NAMALWA (cell line): ENCODE measurements at places on chromosomes 1 and 21.
A peak's percentile ranks its signal among the peaks of the same experiment; 100 is the strongest.

DNA sequence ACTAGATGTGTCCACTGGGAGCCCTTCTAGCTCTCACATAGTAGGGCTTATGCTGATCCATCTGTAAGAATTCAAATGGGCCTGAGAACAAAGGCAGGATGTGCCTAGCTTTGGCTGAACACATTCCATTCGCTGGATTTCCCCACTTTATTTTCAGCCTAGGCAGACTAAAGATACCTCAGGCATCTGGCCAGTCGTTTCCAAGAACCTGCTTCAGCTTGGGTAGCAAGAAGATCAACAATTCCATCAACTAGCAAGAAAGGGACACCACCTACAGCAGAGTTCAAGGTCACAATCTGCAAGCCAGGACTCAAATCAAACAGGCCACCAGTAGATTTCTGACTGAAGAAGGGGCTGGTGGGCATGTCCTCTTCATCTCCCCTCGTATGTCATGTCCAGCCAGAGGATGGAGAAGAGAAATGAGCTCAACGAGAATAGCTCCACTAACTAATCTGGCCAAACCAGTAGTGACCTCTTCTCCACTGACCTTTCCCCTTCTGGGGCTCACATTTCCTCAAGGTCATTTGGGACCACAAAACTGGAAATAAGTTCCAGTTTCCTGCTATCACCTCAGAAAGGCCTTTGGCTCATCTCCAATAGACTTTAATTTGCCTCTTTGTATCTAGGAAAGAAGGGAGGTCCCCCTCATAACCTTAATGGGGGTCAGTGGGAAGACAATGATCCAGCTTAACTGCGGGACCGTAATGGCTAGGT is 14.2 kb downstream of the TXNIP start:
- no peak for DNase-seq

DNA sequence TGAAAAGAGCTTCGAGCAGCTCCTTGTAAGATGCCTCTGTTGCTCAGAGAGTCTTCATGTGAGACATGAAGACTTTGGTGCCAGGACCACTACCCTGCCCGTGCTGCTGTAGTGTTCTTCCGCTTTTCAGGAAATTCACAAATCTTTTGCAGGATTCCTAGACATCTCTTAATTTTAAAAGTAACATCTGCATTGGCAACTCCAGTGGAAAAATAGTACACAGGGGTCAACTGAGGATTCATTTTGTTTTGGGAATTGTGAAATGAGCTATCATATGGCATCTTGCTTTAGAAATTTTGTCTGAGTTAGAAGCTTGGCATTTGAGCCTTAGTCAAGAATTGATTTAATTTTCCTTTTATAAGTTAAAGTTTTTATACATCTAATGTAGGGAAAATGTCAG is 7.2 kb downstream of the PRDM2 start:
- DNase-seq = no peak

DNA sequence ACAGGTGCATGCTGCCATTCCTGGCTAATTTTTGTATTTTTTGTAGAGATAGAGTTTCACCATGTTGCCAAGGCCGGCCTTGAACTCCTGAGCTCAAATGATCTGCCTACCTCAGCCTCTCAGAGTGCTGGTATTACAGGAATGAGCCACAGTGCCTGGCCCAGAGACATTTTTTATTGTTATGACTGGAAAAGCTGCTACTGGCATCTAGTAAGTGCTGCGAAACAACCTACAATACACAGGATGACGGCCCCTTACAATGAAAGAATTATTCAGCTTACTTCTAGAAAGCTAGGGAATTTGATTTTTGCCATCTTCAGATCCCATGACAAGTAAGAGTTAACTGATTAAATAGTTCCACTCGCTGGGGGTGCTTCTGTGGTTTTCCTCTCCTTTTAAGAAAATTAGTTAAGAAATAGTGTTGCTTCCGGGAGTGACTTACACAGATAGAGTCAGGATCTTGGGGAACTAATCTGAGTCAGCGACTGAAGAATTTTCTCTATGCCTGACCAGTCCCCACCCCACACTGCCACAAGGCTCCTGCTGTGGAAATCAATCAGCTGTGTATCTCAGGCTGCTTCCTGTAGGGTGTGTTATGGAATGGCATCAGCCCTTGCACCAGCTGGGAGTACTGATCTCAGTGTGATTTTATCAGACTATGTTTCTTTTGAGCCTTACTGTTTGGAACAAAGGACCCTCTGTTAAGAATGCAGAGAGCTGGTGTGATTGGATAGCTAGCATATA is 93.0 kb upstream of the BMP8A start:
- DNase-seq = no peak

DNA sequence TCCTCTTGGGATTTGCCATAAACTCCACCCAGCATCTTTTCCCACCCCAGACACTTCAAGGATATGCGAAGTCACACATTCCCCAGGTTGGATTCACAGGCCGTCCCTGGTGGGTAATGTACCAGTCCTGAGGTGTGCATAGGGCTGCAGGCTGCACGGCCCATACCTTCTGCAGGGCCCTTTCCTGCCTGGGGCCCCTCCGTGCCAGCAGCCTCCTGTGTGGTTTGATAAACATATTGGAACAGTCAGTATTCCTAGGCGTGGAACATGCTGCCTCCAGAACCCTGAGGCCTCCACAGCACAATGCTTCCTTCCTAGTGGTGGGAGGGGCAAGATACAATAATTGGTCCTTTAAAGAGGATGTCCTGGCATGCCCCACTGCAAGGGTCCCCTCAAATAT is 26.6 kb downstream of the IL10RB start:
- DNase-seq = no peak

DNA sequence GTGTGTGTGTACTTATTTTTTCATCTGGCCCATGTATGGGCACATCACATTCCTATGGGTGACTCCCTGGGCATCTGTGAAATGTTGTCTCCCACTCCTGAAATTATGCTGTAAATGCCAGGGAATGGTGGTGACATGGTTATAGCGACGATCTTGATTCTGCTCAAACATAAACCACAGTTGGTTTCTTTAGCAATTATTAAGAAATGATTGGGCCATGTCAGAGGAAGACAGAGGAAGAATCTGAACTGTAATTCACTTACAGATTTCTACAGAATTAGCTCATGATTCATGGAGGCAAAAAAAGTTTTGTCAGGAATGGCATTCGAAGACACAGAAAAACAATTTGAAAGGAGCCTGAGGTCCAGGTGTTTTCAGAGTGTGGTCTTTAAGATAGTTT is 25.8 kb upstream of the KCNE1 start:
- DNase-seq = no peak

- DNase-seq = no peak
Measured at GRCh38 chr21:42864815-42865775, 14.2 kb downstream of the WDR4 start.

DNA sequence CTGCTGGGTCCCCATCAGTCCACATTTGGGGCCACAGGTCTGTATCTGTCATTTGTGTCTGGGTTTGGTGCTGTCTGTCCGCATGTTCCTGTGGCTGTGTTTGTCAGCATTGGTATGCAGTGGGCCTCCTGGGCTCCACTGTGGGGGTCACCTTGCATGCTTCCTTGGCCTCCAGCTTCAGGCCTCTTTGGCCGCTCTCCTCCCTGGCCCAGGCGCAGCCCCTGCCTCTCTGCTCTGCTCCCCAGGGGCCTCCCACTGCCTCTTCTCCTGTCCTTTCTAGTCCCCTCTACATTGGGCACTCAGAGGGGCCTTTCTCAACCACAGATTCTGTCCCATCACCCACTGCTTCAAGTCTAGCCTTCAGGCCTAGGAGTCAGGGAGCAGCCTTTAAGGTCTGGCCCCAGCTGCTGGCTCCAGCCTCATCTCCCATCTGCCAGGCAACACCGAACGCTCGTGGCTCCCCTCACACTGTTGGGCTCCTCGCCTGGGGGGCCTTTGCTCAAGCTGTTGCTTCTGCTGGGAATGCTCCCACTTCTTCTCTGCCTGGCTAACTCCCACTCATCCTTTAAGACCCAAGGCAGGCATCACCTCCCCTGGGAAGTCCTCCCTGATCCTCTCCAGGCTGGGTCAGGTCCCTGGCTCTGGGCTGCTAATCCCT is 14.6 kb downstream of the ZNF362 start:
- DNase-seq = no peak

- DNase-seq = no peak
Measured at GRCh38 chr1:208309771-208310170, 65.6 kb upstream of the PLXNA2 start.

GRCh38 chr1:116496380-116496779 is 74.4 kb downstream of the CD58 start:
- no peak for DNase-seq

- DNase-seq = no peak
Measured at GRCh38 chr1:25711555-25712298, 88.3 kb upstream of the SELENON start.

DNA sequence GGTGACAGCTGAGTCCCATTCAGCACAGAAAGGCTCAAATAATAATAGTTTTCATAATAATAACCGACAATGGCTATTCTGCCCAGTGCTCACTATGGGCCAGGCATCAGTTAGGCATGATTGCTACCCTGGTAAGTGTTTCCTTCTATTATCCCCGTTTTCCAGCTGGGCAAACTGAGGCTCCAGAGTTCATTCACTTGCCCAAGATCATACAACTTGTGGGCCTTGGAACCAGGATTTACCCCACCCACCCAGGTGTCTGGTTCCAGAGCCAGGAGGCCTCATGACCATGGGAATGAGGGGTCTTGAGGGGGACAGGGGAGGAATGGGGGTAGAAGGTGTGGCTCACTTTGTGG is 518 bp downstream of the PLOD1 start:
- DNase-seq = no peak

GRCh38 chr1:8698012-8698630 is 119.3 kb downstream of the RERE start:
- DNase-seq = peak; percentile 54

DNA sequence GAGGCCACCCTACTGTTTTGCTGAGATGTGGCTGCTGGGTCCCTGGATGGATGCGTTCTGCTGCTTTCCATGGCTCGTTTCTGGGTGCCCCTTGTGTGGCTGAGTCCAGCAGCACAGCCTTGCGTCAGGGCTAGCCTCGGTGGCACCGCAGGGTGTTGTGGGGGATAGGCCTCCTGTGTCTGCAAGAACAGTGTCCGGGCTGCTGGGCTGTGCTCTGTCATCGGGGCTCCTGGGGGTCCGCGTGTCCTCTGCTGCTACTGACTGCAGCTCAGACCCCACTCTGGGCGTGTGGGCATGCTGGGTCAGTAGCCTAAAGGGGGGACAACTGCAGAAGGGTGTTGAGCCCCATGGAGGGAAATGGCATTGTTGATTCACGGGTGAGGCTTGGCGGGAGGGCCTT is 4.9 kb downstream of the RRP1 start:
- no peak for DNase-seq

GRCh38 chr1:61387829-61388228 is 305.5 kb downstream of the NFIA start:
- no peak for DNase-seq

GRCh38 chr21:28025111-28025510 is 967.6 kb downstream of the LTN1 start:
- no peak for DNase-seq

DNA sequence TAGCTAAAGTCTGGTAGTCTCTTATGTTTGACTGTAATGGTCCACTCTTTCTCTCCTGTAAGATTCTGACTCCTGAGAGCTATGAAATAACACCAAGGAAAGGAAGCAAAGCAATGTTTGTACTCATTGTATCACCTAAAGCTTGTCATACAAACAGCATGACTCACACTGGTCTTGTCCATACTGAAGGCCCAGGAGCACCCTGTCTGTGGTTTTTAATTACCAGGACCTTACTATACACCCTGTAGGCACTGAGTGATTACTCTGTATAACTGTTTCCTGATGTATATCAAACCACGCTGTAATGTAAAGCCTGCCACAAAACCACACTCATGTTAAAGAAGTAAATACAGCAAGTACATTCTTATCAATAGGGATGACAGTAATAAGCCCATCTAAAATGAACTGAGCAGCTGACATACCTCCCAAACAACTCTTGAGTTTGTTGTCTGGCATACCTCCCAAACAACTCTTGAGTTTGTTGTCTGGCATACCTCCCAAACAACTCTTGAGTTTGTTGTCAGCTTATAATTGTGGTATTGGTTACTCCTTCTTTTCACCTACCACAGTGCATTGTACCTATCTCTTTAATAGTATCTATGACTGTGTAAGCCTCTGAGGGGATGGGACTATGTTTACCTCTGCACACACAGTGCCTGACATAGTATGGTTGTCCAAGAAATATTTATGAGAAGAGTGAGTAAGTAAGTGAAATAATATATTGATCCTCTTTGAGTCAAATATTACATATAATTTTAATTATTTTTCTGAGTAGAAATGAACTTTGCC is 11.6 kb upstream of the TNFSF18 start:
- DNase-seq = no peak

GRCh38 chr1:95832370-95832769 is 598.4 kb downstream of the RWDD3 start:
- DNase-seq = no peak

GRCh38 chr1:72524021-72524420 is 241.7 kb upstream of the NEGR1 start:
- no peak for DNase-seq

DNA sequence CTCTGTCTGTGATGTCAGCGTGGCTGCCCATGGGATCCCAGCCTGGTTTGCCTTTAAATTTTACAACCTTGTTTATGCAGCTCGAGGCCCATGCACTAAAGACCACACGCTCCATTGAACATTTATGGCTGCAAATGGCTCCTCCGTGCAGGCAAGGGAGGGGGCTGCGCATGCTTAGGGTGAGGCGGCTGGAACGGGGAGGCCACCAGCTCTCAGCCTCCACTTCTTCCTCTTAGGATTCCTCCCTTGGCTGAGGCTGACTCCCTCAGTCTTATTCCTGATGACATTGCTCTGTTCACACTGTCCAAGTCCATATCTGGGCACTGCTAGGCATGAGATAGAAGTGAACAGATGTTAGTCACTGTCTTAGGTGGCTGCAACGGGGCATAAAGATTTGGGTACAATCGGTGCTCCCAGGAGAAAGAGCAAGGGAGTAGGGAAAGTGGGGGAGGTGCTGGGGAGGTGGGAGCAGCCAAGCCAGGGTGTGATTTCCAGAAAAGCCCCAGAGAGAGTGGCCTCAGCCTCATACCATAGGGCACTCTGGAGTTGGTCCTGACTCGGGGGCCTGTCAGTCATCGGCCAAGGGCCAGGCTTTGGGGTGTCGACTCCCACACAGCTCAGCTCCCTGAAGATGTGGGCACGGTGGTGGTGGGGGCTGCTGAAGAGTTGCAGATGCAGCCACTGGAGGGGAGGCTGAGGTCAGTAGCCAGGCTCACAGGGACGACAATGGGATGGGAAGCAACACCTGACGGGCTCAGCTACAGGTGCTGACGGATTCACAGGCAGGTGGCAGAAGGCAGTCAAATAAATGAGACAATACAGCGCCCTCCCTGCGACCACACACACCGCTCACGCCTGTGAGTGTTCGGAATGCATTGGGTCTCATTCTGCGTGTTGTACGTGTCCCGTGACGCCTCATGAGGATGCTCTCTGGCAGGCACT is 37.3 kb upstream of the ACTL8 start:
- DNase-seq = no peak
